ENCODE measurements at places on chromosomes 2 and 18.

DNA sequence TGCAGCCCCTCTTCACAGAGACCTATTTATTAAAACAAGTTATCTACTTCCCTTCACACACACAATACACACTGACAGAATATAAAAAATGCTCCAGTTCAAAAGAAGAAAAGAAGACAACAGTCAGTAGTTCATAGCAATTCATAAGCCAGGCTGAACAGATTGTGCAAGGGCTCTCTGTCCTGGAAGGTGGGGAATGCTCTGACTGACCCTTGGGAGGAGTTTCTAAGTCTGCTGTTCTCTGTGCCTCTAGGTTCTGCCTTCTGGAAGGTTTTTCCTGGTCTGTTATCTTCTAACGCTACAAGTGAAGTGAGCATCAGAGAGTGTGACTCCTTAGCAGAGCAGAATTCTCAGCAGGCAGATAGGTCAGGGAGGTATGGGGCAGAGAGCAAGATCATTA, 35.7 kb downstream of the SP3 start:
- no peak for DNase-seq

GRCh38 chr2:32627441-32627813, 423 bp upstream of the TTC27 start:
- DNase-seq: no peak

- no peak for DNase-seq
Observed at GRCh38 chr2:218383892-218384519, 1.9 kb downstream of the SLC11A1 start.

- no peak for DNase-seq
Observed at GRCh38 chr2:32718752-32719151, 90.9 kb downstream of the TTC27 start.

DNA sequence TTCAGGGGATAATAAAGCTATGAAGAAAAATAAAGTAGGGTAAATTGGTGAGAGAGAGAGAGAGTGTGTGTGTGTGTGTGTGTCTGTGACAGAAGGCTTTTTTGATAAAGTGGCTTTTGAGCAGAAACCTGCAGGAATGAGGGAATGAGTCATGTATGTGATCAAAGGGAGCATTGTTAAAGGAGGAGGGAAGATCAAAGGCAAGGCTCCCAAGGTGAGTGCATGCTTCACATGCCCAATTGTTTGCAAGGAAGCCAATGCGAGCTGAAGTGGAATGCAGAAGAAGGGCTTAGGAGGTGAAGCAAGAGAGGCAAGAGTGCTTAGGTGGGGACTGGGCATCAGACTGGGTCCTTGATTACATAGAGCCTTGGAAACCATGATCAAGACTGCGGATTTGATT, 96.8 kb downstream of the DNAH6 start:
- DNase-seq: no peak

DNA sequence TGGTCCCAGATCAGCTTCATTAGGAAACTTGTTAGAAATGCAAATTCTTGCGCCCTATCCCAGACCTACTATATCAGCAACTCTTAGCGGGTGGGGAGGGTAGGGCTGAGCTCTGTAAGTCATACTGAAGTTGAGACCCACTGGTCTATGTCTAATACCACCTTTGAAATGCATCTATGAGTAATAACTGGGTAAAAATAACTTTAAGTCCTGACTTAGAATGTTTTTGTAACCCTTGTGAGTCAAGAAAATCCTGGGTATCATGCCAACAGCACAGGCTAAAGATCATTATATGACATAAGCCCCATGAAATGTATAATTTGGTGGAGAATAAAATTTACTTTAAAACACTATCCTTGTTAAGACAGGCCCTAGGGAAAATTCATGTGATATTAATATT, 41.4 kb downstream of the PRKD3 start:
- DNase-seq: peak; percentile 83

GRCh38 chr2:37026050-37026449, 58.1 kb downstream of the HEATR5B start:
- DNase-seq: no peak

DNA sequence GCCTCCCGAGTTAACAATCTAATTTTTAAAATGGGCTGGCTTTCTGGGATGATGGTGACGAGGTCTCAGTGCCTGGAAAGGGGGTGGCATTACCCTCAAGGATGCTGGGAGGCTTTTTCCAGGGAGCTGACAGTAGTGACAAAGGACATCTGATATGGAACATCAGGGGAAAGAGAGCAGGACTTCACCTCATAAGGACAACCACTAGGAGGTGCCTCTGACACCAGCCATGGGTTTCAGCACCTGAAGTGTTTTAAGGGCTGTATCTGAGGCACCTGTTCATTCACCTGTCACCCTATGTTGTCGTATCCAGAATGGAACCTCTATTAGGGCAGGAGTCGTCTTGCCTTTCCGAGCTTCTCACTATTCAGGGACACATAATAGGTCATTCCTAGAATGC, 10.8 kb downstream of the IL36B start:
- no peak for DNase-seq

All from amniotic stem cell (primary cell).